Kidney (tissue), 22 donors: ENCODE measurements at places on chromosomes 13 and 19. TPM values are rescaled to one million over a fixed set of nuclear protein-coding genes. Genes with fewer than 3 reads are reported as not detected.
A peak's percentile ranks its signal among the peaks of the same experiment; 100 is the strongest.

Gene OR7E24
- not detected for total RNA-seq

Gene EXOSC5
- 16.8 TPM for total RNA-seq

Gene SERTM1
- not detected for total RNA-seq

Gene ZNF100
- total RNA-seq, result 15.7 TPM

- DNase-seq, result no peak
- H3K4me3 ChIP-seq, result no peak overlapping the region
- no peak overlapping the region for H3K27ac ChIP-seq
- no peaks in the 10 kb centered on the region for H3K27me3 ChIP-seq
- no peaks in the 10 kb centered on the region for H3K4me1 ChIP-seq
Observed at GRCh38 chr13:85853901-85854663, 54.9 kb upstream of the SLITRK6 start.

GRCh38 chr19:34254046-34254697, at the start of gene GARRE1:
Gene GARRE1, plus strand, starts transcription at chr19:34254554. Its CDS starts 45,920 bp downstream, at chr19:34300474.
- peak; percentile 92 for DNase-seq
- peaks cover 6% of the 10 kb centered on the region for H3K4me1 ChIP-seq
- peak within 1 kb of the TSS; percentile 93 for H3K27ac ChIP-seq
- peak within 1 kb of the TSS; percentile 91 for H3K4me3 ChIP-seq
